Esophagus squamous epithelium (tissue), 5 donors: ENCODE measurements at places on chromosomes 2 and 18.

- DNase-seq, result no peak
Measured at GRCh38 chr2:170742896-170743529, 27.2 kb upstream of the ERICH2 start.

GRCh38 chr18:44128365-44128764, 552.3 kb upstream of the SETBP1 start:
- no peak for DNase-seq

GRCh38 chr2:198036029-198036879, 231.9 kb downstream of the PLCL1 start:
- no peak for DNase-seq

DNA sequence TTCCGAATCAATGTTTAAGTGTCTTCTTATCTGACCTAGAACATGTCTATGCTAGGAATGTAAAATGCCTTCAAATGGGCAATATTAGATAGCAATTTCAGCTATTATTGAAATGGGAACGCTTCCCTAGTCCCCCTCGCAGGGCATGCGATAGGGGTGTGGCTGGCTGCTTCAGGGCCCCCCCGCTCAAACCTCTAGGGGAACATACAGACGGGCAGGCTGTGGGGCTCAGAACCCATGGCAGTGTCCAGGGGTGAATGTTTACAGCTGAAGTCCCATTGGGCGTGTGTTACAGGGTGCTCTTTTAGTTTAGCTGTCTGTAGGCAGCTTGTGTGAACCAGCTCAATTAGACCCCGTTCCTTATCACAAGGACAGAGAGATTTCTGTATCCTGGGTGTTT, 315.9 kb downstream of the DSEL start:
- no peak for DNase-seq

- no peak for DNase-seq
Measured at GRCh38 chr2:84424152-84424551, 34.9 kb downstream of the SUCLG1 start.

DNA sequence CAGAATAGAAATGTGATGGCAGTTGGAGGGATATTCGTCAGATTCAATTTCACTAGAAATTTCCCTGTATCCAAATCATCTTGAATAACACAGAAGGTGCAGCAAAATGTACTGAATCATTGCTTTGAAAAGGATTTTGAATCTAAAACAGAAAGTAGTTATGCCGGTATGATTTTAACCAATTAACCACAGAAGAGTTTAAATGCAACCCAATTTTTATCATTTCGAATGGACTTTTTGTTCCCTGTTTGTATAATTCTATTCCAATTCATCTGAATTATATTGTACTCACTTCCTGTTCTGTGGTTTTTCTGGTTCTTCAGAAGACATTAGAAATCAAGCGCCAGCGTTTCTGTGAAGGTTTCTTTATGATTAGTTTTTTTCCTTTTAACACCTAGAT, 190.4 kb downstream of the MYO3B start:
- DNase-seq, result no peak

DNA sequence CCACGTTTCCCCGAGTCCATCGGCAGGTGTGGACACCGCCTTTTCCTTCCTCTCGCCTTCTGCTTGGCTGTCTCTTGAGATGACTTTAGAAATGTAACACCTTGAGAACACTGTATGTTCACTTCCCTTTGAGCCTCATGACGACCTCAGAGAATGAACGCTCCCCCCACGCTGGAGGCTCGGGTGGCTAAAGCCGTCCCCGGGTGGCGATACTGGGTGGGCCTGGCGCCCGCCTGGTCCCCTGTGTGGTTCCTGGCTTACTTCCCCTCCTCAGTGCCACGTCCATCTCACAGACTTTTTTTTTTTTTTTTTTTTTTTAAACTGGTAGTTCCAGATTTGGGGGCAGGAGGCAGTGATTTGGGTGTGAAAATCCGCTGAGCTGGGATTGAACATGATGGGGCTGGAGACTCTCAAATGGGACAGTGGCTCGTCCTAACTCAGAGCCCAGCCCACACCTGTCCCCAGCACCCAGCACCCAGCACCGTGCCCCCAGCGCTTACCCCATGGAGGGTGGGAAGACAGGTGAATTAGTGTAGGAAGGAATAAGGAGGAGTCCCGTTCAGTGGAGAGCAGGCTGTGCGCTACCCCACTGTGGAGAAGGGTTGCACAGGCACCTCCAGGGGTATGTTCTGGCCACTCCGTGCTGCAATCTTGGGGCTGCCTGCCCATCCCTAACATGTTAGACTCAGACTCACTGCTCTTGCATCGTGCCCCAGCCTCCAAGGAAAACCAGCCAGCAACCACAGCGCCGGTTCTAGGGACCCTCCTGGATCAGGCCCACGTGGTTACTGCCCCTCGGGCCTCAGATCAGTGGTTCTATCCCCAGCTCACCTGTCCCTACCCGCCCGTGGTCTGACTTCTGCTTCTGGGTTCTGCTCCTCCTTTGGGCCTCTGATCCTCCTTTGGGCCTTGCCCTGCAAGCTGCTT, 174.0 kb downstream of the ASB1 start:
- DNase-seq, result no peak

- no peak for DNase-seq
Measured at GRCh38 chr2:128304330-128304714, 14.3 kb downstream of the HS6ST1 start.

- no peak for DNase-seq
Measured at GRCh38 chr18:23730857-23731256, 41.6 kb downstream of the LAMA3 start.

DNA sequence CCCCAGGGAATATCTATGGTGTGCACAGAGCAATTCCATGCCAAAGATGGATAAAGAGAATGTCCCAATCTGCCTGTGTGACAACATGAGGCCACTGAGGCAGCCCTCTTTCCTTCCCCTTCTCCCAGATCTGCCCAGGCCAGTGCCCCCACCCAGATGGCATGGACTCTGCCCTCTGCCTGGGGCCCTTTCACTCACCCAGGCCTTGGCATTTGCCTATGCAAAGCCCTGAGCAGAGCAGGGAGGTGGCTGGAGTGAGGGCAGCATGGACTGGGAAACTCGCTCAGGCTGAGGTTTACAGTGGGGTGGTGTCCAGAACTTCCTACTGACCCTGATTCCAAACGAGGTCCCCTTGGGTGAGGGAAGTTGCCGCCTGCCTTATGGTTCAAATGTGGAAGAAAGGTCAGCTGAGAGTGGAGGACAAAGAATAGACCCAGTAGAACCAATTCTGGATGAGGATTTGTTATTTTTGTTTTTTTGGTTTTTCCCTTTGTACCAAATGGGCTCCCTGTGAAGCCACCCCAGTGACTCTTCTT, 8.9 kb downstream of the SH2D6 start:
- no peak for DNase-seq

- DNase-seq, result no peak
Measured at GRCh38 chr2:112824694-112825085, 11.9 kb downstream of the IL1B start.

GRCh38 chr2:105744909-105745853, at the start of gene NCK2:
Gene NCK2 (plus strand): TSS chr2:105744912. CDS start chr2:105855064, 110,152 bp downstream.
- DNase-seq, result no peak

- no peak for DNase-seq
Measured at GRCh38 chr2:169265591-169265990, 96.7 kb downstream of the LRP2 start.

GRCh38 chr2:212646698-212647366, 108.2 kb upstream of the ERBB4 start:
- no peak for DNase-seq

GRCh38 chr18:64331419-64331818, 182.5 kb upstream of the LINC00305 start:
- no peak for DNase-seq

DNA sequence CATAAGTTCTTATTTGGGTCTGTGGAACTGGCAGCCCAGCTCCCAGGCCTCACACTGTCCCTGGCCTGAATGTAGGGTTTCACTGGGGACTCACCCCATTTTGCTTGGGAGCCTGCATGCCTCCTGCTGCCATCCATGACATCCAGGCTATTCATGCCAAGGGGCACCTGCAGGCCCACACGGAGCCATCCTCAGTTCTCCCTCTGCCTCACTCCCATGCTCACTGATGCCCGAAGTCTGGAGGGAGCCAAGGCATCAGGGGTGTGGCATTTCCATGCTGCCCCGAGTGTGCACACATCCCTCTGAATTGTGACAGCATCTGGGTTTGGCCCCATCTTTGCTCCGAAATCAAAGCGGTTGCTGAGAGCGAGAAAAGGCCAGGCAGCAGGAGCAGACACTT, 67.4 kb upstream of the ZNF804A start:
- DNase-seq, result no peak

GRCh38 chr2:108128249-108128648, 111.5 kb upstream of the SULT1C3 start:
- no peak for DNase-seq

GRCh38 chr2:4715065-4715464, 977.1 kb upstream of the SOX11 start:
- DNase-seq, result no peak

- DNase-seq, result no peak
Measured at GRCh38 chr2:144078802-144079724, 440.9 kb downstream of the ZEB2 start.

- no peak for DNase-seq
Measured at GRCh38 chr2:177000061-177000714, 212.4 kb upstream of the HNRNPA3 start.

- no peak for DNase-seq
Measured at GRCh38 chr2:159497256-159497655, 119.1 kb downstream of the BAZ2B start.

DNA sequence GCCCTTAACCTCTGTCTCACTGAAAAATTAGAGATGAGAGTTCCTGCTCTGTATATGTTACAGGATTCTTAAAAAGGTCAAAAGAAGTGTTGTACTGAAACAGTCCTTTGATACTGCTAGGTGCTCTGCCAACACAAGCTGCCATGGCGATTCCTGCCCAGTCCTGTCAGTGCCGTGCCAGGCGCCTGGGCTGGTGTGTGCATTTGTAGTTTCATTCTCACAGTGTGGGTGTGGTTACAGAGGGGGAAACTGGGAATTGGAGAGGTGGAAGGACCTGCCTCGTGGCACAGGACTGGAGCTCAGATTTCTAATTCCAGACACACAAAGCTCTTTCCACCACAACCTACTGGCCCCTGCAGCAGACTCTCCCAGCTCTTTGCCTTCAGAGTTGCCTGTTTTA, 122.3 kb upstream of the RAB6C start:
- DNase-seq, result no peak

- no peak for DNase-seq
Measured at GRCh38 chr18:77206676-77207374, 42.8 kb upstream of the GALR1 start.

- DNase-seq, result no peak
Measured at GRCh38 chr2:133158442-133158841, 409.8 kb downstream of the NCKAP5 start.

DNA sequence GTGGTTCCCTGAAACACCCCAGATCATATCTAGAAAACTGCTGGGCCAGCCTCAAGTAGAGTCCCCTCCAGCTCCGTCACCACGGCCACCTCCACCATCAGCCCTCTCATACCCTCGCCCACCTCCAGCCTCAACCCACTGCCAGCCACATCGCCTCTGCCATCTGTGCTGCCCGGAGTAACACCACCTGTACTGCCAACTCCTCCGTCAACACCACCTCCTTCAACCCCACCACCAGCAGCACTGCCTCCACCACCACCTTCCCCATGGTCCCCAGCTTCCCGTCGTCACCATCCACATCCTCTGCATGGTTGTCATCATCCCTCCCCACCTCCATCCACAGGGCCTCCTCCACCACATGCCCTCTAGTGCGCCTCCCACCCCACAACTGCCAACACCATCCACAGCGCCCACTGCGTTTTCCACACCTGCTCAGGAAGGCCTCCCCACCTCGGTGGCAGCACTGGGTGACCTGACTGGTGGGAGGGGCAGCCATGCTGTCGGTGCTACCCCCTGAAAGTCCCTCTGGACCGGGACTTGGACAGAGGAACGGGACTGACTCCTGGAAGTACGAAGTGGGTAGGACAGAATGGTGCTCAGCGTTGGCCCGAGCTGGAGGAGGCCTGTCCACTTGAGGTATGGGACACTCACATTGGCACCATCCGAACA, 1.6 kb downstream of the SNED1 start:
- no peak for DNase-seq

GRCh38 chr18:24378598-24378997, 19.0 kb downstream of the OSBPL1A start:
- DNase-seq, result no peak

DNA sequence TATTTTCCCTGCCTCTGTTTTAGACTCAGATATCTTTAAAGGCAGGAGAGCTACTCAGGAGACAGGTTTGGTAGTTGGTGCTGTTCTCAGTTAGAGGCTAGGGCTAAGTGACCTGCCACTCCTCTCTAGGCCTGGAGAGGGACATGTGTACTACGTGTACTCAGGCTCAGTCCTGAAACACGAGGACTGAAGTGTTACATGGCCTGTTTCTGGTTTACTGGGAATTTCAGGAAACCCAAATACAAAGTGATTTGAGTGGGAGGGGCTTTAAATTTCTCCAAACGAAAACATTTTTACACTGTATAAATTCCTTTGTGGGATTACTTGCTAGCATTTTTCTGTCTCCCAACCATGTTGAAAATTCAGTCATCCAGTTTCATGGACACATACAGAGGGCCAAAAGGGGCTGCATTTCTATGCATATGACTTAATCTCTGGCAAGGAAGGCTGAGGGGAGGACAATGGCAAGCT, 343.3 kb downstream of the CYP26B1 start:
- DNase-seq, result no peak

GRCh38 chr18:65435534-65435933, 315.3 kb upstream of the CDH7 start:
- DNase-seq, result no peak

DNA sequence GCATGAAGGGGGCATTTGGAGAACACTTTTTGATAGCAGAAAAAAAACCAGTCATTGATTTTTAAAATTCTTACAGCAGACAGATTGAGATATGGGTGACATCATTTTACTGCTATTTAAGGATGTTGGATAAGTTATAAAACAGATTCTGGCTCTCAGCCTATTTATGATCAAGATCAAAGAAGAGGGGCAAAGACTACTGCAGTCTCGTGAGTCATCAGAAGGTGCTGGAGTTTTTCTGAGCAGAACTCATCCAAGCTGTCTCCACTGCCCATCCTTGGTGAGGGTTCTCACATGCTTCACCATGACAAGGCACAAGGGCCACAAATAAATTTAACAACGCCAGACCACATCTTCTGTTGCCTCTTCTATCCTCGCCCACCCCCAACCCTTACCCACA, 58.8 kb downstream of the ST6GAL2 start:
- DNase-seq, result no peak

GRCh38 chr2:85437488-85438200, 19.1 kb downstream of the SH2D6 start:
- DNase-seq, result no peak

- no peak for DNase-seq
Measured at GRCh38 chr2:190468814-190469569, 60.8 kb downstream of the MFSD6 start.

- no peak for DNase-seq
Measured at GRCh38 chr2:47155091-47155876, at the start of gene STPG4. Gene STPG4 (minus strand): TSS chr2:47155308. CDS start chr2:47155251, 57 bp downstream.

GRCh38 chr2:194486326-194486725, 1170.7 kb upstream of the SLC39A10 start:
- no peak for DNase-seq
